ENCODE measurements at places on chromosomes 7 and 10.

DNA sequence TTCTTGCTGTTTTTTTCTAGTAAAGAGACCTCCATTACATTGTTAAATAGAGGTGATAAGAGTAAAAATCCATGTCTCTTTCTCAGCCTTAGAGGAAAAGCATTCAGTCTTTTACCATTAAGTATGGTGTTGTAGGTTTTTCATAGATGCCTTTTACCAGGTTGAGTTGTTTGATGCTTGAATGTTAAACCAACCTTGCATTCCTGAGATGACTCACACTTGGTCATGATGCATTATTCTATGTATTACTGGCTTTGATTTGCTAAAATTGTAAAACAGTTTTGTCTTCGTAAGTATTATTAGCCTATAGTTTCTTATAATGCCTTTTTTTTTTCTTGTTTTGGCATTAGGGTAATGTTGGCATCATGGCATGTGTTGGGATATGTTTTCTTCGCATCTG is 90.0 kb downstream of the ANKRD61 start:
- no peak for DNase-seq

DNA sequence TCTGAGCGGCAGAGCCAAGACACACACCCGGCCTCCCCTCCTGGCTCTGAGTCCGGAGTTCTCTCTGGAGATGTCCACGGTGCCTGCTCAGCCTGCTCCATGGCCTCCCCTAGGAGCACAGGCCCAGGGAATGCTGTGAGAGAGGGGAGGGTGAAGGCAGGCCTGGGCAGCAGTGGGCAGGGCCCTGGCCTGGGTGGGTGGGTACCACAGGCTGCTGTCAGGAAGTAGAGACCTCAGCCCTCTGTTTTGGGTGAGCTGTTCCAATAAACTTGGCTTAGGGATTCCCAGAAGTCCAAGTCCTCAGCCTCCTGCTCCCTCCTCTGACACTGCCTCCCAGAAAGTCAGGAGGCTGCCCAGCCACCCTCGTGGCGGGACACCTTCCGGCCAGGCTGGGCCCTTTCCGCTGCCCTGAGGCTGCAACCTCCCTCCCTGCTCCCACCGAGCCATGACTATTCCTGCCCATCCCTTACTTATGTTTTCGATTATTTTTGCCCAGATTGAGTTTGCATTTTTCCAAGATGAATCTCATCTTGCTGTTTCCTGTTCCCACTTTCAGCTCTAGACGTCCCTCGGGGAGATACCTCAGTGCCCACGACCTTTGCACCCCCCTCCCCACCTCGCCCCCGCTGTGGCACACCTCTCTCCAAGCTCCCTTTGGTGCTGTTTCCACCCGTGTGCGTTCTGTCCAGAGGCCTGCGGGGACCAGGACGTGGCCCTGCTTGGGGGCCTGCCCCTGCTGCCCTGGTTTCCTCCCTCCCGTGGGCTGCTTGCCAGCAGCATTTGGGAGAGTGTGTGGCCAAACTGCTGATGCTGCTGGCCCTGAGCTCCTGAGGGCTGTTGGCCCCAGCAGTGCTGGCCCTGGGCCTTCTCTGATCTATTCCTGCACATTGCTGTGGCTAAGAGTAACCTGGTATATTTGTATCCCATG is 5.8 kb upstream of the POLM start:
- no peak for DNase-seq

- no peak for DNase-seq
Measured at GRCh38 chr10:128780156-128780761, 654.0 kb upstream of the MKI67 start.

DNA sequence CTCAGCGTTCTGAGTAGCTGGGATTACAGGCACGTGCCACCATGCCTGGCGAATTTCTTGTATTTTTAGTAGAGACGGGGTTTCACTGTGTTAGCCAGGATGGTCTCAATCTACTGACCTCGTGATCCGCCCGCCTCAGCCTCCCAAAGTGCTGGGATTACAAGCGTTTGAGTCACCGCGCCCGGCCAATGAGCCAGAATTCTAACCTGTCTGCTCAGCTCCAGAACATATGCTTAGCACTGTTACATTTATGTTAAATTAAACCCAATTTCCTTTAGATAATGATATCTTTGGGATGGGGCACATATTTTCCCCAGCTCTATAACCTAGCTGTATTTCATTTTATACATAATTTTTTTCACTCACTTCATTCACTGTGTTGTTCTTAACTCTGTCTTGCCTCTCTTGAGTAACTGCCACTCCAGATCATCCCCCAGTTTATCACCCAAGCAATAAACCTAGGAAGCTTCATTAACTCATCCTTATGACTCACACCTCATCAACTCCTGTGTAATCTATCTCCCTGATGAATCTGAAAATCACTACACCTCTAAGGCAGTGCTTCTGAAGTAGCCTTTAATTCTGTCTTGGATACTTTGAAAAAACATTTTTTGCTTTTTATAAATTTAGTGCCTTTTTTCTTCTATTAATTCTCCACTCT is 559.7 kb upstream of the ZWINT start:
- DNase-seq, result no peak

GRCh38 chr7:88132725-88133124 is 87.1 kb downstream of the SRI start:
- DNase-seq, result no peak

DNA sequence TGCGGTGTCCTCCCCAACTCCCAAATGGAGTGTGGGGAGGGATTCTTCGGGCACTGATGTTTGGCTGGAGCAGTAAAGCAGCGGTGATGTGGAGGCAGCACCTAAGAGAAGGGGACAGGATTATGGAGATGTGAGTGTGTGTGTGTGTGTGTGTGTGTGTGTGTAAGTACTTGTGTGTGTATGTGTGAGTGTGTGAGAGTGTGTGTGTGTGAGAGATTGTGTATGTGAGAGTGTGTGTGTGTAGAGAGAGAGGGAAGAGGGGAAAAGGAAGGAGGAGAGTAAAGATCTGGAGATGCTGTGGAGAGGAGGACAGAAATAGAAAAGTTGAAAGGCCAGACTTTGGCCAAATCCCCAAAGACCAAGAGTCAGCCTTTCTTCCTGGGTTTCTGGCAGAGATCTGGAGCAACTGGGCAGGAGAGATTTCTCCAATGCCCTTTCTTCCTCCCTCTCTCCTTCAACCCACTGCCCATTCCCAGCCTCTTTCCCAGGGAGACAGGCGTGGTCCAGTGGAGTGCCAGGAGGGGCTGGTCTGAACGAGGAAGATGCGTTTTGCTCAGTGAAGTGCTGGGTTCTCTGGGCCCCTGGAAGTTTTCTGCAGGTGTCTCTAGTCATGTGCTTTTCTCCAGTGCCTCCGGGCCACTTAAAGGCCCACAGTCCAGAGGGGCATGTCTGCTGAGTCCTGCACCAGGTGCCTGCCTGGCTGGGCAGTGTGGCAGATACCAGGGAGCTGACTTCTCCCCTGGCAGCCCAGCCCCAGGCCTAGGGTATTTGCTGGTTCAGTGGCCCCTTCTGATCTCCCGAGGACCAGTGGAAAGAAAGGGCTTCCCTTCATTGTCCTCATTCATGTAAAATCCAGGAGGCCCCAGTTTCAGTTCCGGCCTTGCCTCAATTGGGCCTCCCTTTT is 60.5 kb downstream of the HK1 start:
- DNase-seq, result no peak

DNA sequence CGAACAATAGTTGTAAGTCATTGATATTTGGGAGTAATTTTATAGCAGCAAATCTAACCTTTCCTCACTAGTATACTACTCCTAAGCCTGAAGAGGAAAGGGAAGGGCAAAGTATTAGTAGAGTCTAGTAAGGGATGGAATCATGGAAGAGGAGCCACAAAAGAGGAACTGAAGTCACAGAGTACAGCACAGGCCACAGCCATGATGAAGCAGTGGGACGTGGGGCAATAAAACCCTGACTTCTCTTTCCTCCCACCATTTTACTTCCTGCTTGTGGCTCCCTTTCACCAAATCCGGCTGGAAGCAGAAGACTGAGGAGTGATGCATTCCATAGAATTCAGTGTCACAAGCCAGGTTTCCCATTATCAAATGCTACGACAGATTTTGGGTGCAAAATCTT is 58.7 kb downstream of the CABCOCO1 start:
- DNase-seq, result no peak

GRCh38 chr10:85145966-85146365 is 817.6 kb downstream of the CCSER2 start:
- DNase-seq, result no peak

DNA sequence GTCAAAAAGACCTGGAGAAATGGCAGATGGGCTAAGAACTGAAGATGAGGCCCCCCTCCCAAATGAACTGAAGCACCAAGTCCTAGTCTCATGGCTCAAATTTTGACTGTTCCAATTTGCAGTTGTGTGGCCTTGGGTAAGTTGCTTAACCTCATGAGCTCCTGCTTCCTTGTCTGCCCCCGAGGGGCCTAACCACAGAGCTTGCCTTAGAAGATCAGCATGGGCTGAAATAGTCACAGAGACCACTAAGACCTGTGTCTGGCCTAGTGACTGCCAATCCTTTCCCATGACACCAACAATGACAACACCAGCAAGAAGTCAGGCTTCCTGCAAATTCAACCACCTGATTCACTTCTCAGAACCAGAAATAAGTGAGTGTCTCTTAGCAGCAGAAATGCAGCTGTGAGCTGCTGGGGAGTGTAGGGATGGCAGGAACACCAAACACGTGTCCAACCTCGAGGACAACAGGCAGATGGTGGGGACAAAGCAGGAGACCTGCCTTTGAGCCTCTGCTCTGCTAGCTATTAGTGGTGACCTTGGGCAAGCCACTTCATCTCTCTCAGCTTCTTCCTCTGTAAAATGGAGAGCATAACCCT is 23.7 kb downstream of the CRHR2 start:
- DNase-seq, result no peak

GRCh38 chr7:70616211-70616610 is 515.7 kb upstream of the GALNT17 start:
- DNase-seq, result no peak

DNA sequence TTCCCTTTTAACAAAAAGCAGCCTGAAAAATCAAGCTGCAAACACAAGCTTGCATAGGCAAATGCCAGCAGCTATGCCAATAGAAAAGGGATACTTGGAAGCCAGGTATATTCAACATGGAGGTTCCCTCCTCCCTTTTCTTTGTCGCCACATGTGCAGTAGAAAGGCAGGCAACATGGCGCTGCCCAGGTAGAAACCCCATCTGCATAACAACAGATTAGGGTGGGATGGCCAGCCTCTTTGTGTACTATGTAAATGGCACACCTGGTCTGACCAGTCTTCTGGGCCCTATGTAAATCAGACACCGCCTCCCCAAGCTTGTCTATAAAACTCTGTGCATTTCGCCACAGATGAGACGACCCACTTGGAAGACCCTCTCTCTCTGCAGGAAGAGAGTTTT is 58.1 kb downstream of the CCDC3 start:
- no peak for DNase-seq

GRCh38 chr10:4686644-4686996 is 139.4 kb upstream of the AKR1E2 start:
- DNase-seq, result no peak

- DNase-seq, result no peak
Measured at GRCh38 chr7:100044718-100045117, 4.9 kb upstream of the ZSCAN21 start.

- no peak for DNase-seq
Measured at GRCh38 chr10:58305821-58306220, 29.0 kb upstream of the UBE2D1 start.

DNA sequence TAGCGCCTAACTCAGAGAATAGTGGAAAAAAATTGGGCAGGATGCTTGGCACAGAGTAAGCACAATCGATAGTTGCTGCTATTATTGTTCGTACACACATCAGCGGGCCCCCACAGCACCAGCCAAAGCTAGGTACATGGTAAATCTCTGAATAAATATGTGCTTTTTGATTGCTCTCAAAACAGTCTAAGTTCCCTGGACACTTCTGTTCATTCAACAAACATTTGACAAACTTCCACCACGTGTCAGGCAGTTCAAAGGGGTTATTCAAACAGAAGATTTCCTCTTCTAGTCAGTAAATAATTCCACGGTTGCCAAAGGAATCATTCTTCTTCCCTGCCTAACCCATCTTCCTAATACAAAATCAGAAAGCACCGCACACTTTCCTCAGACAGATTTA is 150.8 kb downstream of the DGKI start:
- no peak for DNase-seq

GRCh38 chr7:137402536-137403352 is 59.2 kb upstream of the PTN start:
- DNase-seq, result no peak

- DNase-seq, result no peak
Measured at GRCh38 chr7:123367484-123368122, 166.8 kb downstream of the IQUB start.

Data from left hindlimb (tissue), 1 donor.